Upper lobe of left lung (tissue), 6 donors: ENCODE measurements at places on chromosomes 4 and X. TPM values are rescaled to one million over a fixed set of nuclear protein-coding genes. Genes with fewer than 3 reads are reported as not detected.

DNA sequence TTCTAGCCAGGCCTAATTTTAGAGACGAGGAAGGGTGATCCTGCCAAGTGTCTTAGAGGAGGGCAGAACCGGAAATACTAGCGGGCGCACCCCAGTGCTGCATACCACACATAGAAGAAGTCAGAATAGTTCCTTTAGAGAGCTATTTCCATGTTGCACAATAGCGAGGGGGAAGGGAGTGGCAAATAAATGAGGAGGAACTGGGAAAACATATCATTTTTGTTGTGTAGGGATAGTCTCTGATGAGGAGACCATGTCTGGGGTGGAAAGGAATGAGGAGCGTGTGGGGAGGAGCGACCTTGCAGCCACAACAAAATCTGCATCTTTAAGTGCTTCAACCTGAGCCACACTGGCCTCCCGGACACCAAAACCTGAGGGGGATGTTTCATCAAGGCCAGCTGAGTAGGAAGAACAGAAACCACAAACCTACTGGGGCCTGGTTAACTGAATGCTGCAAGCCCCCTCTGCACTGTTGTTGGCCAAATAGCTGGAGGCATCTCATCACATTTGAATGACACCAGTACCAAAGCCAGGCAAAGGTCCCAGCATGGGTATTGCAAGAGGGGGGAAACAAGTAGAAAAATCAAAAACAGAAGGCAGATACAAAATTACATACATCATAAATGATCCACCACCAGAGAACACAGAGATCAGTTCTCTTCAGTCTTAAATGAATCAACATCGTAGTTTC, 26.7 kb upstream of the C1QTNF7 start:
- H3K36me3 ChIP-seq = no peaks in the 10 kb centered on the region
- peak; percentile 86 for DNase-seq
- peaks cover 18% of the 10 kb centered on the region for H3K4me1 ChIP-seq
- no peaks in the 10 kb centered on the region for H3K27me3 ChIP-seq

DNA sequence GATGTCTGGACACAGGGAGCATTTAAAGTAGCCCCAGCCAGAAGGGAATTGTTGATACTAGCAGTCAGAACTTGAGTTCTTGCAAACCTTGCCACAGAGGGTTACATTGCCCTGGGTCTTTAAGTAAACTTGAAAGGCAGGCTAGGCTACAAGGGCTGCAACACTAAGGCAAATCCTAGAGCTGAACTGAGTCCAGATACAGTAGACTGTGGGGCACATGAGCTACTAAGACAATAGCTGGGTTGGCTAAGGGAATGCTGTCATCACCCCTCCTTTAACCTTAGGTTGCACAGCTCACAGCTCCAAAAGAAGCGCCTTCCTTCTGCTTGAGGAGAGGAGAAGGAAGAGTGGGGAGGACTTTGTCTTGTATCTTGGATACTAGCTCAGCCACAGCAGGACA, 35.6 kb downstream of the SH3BGRL start:
- H3K27ac ChIP-seq = no peak overlapping the region
- no peak for DNase-seq
- no peaks in the 10 kb centered on the region for H3K36me3 ChIP-seq
- H3K27me3 ChIP-seq = no peaks in the 10 kb centered on the region

DNA sequence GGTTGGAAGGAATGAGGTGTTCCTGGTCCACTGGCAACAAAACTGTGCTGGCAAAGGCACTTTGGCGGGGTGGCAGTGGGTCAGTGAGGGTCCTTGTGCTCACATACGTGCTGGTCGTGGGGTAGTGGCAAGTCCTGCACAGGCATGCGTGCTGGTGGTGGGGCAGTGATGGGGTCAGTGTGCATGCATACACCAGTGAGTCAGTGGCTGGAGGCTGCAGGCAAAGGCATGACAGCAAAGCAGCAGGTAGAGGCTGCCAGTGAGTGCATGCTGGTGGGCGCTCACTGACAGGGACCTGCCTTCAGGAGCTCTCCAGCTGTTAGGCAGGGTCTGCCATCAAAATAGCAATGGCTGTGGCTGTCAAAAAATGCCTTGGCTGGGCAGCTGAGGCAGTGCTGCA, 42.1 kb downstream of the TMPRSS11E start:
- H3K4me3 ChIP-seq = no peak overlapping the region
- H3K36me3 ChIP-seq = no peaks in the 10 kb centered on the region

- no peaks in the 10 kb centered on the region for H3K36me3 ChIP-seq
- no peaks in the 10 kb centered on the region for H3K27me3 ChIP-seq
- no peaks in the 10 kb centered on the region for H3K4me1 ChIP-seq
Observed at GRCh38 chr4:48262484-48262883, 7.2 kb downstream of the TEC start.

- no peaks in the 10 kb centered on the region for H3K36me3 ChIP-seq
- no peak for DNase-seq
- no peak overlapping the region for H3K27ac ChIP-seq
- no peaks in the 10 kb centered on the region for H3K4me1 ChIP-seq
- no peaks in the 10 kb centered on the region for H3K27me3 ChIP-seq
- no peak overlapping the region for H3K4me3 ChIP-seq
Observed at GRCh38 chrX:9704876-9705465, 60.7 kb downstream of the GPR143 start.

GRCh38 chr4:70749313-70749712, 27.5 kb downstream of the RUFY3 start:
- H3K27ac ChIP-seq = no peak overlapping the region
- no peaks in the 10 kb centered on the region for H3K27me3 ChIP-seq
- DNase-seq = no peak
- peaks cover 6% of the 10 kb centered on the region for H3K4me1 ChIP-seq
- H3K36me3 ChIP-seq = no peaks in the 10 kb centered on the region
- H3K4me3 ChIP-seq = no peak overlapping the region

- no peak for DNase-seq
- H3K36me3 ChIP-seq = peaks cover 30% of the 10 kb centered on the region
- H3K27me3 ChIP-seq = no peaks in the 10 kb centered on the region
- H3K4me3 ChIP-seq = no peak overlapping the region
- H3K4me1 ChIP-seq = no peaks in the 10 kb centered on the region
Observed at GRCh38 chrX:153714256-153714655, 9.9 kb downstream of the BCAP31 start.

DNA sequence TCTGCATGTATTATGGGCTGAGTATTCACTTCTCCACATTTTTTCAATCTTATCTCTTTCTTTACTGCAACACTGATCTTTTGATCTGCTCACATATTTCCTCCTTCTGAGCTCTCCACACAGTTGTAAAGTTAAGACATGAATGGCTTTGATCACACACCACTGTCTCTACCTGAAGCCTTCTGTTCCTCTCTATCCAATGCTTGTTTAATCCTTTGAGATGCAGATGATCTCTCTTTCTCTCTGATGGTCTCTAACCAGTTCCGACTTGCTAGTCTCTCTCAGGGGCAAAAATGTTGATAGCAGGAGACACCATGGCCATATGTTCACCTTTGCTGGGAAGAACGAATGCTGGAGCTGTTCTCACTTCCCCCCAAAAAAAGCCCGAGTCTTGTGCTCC, 162.4 kb downstream of the UNC5C start:
- no peak overlapping the region for H3K4me3 ChIP-seq
- no peaks in the 10 kb centered on the region for H3K4me1 ChIP-seq
- H3K27ac ChIP-seq = no peak overlapping the region
- DNase-seq = no peak
- no peaks in the 10 kb centered on the region for H3K36me3 ChIP-seq
- no peaks in the 10 kb centered on the region for H3K27me3 ChIP-seq

DNA sequence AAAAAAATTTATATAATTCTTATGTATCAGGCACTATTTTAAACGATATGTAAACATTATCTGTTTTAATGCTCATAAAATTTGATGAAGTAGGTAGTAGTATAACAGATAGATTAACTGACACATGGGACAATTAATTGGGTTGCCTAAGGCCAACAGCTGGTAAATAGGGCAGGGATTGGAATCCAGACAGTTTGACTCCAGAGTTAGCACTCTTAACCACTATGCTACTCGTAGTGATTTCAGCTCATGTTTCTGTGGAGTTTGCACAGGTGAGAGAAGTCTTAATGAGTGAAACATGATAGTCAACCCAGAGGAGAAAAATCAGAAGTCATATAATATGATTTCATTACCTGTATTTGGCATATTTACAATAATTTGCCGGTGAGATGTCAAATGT, 126.0 kb upstream of the WDFY3 start:
- no peak for DNase-seq
- no peak overlapping the region for H3K27ac ChIP-seq
- H3K4me1 ChIP-seq = no peaks in the 10 kb centered on the region

DNA sequence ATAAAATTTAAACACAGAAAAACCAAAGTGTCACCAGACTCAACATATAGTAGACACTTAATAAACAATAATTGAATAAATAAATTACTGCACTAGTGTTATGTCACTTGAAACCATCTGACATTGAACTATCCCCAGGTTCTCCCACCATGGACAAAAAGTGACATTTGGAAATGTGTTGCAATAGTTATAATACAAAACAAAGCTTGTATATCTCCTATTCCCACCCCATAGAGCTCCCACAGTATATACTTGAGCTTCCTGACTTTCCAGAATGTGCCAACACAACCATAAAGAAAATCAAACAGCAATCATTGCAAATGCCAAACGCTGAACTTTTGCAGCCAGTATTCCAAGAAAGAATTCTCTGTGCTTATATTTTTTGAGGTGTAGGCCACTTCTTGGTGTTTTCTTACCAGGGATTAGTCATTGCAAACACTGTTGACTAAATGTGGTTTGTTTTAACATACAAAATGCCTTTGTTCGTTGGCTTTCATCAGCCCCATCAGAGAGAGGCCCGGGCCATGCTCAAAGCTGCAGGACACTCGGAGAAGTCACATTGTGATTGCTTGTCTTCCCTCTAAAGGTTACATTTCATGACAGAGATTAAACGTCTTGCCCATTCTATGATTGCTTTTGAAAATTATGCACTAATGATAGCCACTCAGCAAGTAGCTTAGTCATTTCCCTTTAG, 33.8 kb downstream of the PPARGC1A start:
- no peaks in the 10 kb centered on the region for H3K27me3 ChIP-seq
- H3K4me1 ChIP-seq = peaks cover 7% of the 10 kb centered on the region
- H3K4me3 ChIP-seq = no peak overlapping the region
- H3K27ac ChIP-seq = no peak overlapping the region
- H3K36me3 ChIP-seq = no peaks in the 10 kb centered on the region

GRCh38 chr4:7876201-7876875, 63.3 kb downstream of the AFAP1 start:
- peak overlapping the region; percentile 42 for H3K27ac ChIP-seq
- no peak for DNase-seq
- no peaks in the 10 kb centered on the region for H3K27me3 ChIP-seq

- H3K36me3 ChIP-seq = no peaks in the 10 kb centered on the region
- H3K4me1 ChIP-seq = no peaks in the 10 kb centered on the region
- no peak overlapping the region for H3K27ac ChIP-seq
Observed at GRCh38 chrX:105765691-105766090, 56.6 kb upstream of the NRK start.

GRCh38 chr4:104302731-104303130, 192.0 kb downstream of the CXXC4 start:
- H3K36me3 ChIP-seq = no peaks in the 10 kb centered on the region
- no peak overlapping the region for H3K4me3 ChIP-seq
- no peak for DNase-seq
- H3K4me1 ChIP-seq = no peaks in the 10 kb centered on the region

DNA sequence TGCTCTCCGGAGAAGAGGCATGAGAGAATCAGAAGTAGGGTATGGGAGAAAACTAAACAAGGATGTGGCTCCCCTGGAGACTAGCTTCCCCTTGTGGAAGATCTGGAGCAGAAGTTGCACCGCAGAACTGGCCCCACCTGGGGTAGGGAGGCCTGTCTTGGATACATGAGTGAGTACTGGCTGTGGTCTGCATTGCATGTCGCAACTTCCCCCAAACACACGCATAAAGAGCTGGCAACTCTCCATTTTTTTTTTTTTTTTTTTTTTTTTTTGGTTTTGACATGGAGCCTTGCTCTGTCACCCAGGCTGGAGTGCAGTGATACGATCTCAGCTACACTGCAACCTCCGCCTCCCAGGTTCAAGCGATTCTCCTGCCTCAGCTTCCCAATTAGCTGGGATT, 119.9 kb downstream of the EGF start:
- H3K4me3 ChIP-seq = no peak overlapping the region
- H3K4me1 ChIP-seq = no peaks in the 10 kb centered on the region
- H3K36me3 ChIP-seq = no peaks in the 10 kb centered on the region
- peak; percentile 56 for DNase-seq

GRCh38 chrX:154321152-154321551, 25.6 kb downstream of the TKTL1 start:
- no peak overlapping the region for H3K4me3 ChIP-seq
- H3K27me3 ChIP-seq = no peaks in the 10 kb centered on the region
- no peak for DNase-seq

DNA sequence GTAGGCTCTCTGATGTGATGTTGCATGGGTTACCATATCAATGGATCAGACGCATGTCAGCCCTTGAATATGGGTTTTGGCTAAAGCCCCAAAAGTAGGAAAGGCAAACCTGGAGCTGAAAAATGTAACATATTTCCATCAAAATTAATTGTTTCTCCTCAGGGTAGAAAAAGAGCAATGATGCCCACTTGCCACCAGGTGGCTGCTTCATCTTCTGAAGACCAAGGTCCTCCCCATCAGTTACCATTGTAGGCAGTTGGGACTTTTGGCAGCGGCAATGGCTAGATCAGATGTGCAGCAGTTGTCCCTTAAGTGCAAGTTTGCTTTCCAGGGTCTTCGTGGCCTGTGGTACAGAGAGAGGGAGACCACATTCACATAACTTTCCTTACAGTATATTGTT, 118.2 kb downstream of the NAF1 start:
- no peak overlapping the region for H3K4me3 ChIP-seq
- DNase-seq = no peak
- H3K4me1 ChIP-seq = no peaks in the 10 kb centered on the region
- H3K27ac ChIP-seq = no peak overlapping the region
- no peaks in the 10 kb centered on the region for H3K27me3 ChIP-seq

The CFAP99 gene
- 13.8 TPM for total RNA-seq

The FAM241A gene
- total RNA-seq = 1.9 TPM

The TCEAL6 gene
- not detected for total RNA-seq

The DMP1 gene
- total RNA-seq = not detected

The PAGE4 gene
- total RNA-seq = not detected

The FAM9B gene
- not detected for total RNA-seq

The CENPI gene
- total RNA-seq = 0.76 TPM

The HPGDS gene
- 7.4 TPM for total RNA-seq
